Activated T-cell treated with anti-CD3 and anti-CD28 coated beads for 48 hours (primary cell): ENCODE measurements at places on chromosomes 16 and 17.

GRCh38 chr16:57941016-57941664 is 29.8 kb downstream of the CNGB1 start:
- DNase-seq: no peak

GRCh38 chr16:1028524-1029258 is 43.9 kb upstream of the SSTR5 start:
- DNase-seq: no peak

DNA sequence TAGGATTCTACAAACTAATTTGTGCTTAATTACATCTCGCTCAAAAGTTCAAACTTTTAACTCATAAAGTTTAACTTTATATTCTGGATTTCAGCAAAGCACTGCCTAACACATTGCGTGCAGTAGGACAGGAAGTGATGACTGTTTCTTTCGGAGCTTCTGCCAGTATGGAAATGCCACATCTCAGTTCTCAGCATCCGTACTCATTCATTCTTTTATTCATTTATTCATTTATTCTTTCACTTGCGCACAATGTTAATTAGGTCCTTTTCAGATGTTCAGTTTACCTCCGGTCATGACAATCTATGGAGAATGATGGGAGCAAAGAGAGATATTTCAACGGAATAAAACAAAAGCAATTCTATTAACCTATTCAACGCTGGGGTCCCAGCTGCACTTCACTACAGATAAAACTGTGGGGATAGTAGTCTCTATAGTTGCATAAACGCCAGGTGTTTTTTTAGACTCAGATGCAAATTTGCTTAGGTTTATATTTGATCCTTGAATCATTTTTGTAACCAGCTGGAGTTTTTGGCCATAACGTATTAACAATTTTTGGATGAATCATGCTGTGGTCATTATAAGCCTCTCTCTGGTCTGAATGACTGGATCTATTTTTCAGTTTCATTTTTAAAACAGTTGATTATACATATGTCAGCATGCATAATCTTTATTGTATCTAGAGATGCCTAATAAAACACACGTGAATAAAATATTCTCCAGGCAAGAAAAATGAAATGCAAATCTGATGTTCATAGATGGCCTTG is 143.9 kb downstream of the KCNJ2 start:
- no peak for DNase-seq

DNA sequence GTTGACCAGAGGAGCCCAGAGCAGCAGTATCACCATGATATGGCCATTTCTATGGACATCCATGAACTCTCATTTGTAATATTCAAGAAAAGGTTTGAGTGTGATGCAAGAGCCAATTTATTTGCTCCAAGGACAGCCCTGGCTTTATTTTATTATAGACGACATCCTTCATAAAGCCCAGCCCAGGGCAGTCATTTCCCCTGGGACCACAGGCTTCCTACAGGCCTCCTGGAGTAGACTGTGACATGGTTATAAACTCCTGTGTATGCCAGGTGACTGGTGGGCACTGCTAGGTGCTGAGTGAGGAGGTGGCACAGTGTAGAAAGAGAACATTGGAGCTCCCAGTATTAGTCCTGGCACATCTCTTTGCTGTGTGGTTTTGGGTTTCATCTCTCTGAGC is 120.9 kb downstream of the UTP18 start:
- no peak for DNase-seq

DNA sequence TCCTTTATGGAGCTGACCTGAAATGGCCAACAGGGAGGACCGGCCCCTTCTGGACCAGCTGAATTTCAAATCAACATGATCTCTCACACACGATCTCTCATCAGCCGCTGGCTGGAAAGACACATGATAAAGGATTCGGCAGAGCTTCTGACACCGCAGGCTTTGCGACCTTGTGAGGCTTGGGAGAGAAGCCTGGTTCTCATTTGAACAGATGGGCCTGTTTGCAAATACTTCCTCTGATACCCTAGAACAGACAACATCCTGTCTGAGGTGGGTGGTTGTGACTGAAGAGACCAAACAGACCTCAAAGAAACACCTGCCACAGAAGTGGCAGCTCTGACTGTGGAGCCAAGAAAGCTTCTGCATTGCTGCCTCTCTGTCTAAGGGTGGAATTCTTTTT is 77.9 kb upstream of the SDK2 start:
- no peak for DNase-seq

DNA sequence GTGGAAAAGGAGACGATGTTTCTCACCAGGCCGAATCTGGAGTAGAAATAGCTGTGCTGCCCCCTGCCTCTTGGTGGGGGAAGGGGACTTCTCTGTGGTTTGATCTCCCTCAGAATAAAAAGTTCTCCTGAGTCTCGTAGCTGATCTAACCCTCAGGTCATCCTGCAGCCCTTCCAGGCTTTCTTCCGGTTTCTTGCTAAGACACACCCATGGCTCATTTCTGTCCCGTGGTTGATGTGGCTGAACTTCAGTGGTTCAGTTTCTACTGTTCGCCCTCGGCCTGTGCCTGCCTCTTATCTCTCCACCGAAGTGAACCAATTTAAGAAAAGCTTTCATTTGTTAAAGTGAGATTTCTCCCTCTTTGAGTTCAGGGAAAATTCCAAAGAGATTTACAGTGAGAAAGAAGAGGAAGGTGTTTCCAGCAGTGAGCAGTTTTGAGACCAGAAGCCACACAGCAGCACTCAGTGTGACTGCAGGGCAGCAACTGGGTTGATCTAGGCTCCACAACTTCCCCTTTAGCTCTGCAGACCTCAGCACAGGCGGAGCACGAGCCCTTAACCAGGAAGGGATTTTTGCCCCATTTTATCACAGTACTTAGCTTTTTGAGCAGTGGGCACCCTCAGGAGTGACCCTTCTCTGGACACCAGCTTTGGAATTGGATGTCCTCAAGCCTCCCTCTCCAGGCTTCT is 34.9 kb upstream of the CACNG5 start:
- no peak for DNase-seq

- DNase-seq: no peak
These were observed 113.7 kb upstream of the DHX40 start for GRCh38 chr17:59451706-59452105.

DNA sequence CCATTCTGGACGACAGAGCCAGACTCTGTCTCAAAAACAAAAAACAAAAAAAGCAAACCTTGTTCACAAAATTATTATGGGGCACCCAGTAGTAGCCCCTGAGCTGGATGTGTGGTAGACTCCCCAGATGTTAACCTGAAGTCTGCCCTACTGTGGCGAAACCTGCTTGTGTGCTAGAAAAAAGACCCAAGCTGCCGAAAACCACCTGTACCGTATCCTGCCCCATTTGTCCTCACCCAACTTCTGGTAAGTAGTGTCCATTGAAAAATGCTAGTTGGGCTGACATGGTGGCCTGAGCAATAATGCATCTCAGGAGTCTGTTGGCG is 9.1 kb downstream of the RMI2 start:
- DNase-seq: no peak

GRCh38 chr17:31122746-31123145 is 28.0 kb downstream of the NF1 start:
- no peak for DNase-seq

DNA sequence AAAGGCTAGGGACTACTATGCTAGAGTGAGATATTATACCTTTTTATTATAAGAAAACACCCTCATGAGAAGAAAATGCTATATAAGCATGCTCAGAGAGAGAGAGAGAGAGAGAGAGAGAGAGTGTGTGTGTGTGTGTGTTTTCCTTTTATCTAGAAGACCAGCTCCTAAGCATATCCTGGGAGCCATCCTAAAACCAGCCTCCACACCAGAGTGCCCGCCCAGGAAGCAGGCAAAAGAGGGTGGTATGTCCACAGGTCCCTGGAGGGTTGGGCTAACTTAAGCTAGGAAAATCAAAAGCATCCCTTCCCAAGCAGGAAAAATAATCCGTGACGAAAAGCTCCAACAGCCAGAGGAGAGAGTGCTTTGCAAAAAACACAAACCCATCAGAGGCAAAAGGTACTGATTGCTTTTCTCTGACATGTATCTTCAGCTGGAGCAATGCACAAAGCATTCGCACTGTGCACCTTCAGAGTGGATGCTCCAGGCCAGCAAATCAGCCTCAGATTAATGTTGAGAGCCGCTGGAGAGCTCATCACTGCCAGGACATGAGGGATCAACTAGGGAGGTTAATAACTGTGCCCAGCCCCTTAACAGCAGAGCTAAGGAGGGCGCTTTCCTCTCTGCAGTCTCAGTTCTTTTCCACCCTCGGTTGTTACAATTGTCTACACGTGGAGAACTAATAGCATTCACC is 125.1 kb downstream of the SLC39A11 start:
- DNase-seq: no peak

DNA sequence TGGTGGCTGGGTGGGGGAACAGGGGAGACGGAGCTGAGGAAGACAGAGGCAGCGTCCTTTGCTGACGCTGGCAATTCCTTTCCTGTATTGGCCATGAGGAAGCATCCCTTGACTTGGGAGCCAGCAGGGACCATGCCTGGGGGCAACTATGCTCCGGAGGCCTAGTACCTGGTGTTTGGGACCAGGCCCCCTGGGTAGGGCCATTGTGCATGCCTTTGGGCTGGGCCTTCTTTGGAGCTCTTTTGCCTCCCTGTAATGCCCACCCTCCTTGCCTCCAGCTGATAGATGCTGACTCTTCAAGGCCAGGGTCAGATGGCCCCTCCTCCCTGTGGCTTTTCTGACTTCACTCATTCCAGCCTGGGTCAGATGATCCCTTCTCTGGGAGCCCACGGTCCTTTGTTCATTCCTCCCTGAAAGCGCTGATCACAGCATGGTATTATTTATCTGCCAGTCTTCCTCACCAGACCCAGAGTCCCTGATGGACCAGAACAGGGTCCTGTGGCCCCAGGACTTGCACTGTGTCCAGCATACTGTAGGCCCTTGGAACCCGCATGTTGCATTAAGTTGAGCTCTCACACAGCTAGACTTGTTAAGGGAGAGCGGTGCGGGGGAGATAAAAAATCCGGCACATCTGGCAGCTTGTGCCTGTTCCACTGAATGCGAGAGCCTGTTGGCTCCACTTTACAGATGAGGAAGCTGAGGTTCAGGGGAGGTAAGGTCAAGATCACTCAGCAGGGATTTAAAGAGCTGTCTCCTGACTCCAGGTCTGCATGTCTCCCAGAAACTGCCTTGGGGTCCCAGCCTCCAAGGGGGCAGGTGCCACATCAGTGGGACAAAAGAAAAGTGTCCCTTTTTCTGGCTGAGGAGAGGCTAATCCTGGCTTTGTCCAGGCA is 2.9 kb downstream of the STARD3 start:
- DNase-seq: no peak

DNA sequence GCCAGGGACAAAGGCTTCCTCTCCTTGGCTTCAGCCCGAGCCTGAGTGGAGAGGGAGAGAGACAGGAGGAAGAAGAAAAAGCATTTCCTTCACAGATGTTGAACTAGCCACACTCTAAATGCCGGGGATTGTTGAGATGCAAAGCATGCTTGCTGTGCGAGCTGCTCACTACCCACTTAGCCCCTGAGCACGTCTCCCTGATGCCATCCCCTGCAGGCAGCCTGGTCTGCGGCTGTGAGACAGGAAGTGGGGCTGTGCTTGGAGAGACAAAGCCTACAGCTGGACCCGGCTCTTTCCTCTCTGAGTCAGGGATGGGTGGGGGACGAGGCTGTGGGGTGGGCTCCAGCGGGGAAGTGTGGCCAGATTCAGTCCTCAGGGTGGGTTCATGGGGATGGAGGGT is 13.7 kb downstream of the WNT9B start:
- DNase-seq: no peak

- DNase-seq: no peak
These were observed 9.8 kb downstream of the RTN4RL1 start for GRCh38 chr17:2015314-2015713.

GRCh38 chr17:63316100-63316499 is 130.0 kb downstream of the CYB561 start:
- DNase-seq: no peak

DNA sequence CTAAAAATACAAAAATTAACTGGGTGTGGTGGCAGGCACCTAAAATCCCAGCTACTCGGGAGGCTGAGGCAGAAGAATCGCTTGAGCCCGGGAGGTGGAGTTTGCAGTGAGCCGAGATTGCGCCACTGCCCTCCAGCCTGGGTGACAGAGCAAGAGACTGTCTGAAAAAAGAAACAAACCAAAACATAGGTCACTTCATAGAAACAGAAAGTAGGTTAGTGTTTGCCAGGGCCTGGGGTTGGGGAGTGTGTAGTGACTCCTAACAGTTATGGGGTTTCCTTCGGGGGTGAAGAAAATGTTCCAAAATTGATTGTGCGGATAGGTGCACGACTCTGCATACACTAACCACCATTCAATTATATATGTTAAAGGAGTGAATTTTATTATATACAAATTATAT is 59.2 kb downstream of the ATP2C2 start:
- DNase-seq: no peak

DNA sequence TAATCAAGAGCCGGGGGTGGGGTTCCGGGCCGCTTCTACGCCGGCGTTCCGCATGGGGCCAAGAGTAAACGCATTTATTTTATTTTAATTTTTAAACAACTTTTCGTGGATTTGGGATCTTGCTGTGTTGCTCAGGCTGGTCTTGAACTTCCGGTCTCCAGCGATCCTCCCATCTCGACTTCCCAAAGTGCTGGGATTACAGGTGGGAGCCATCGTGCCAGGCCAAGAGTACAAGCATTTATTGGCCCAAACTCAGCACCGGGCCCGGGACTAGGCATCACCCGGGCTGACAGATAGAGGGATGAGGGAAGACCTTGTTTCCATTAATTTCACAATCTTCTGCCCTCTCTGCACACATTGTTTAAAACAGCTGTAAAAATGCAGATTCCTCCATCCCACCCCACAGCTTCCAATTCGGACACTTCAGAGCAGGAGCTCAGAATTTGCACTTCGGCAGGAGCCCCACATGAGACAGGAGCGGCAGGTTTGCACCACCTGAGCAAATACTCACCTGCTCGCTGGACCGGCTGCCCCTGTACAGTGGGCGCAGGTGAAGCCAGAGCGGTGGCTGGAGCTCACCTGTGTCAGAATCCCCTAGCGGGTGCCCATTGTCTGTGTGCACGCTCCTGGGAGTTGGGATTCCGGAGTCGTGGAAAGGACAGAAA is 663 bp upstream of the GINS2 start:
- DNase-seq: no peak

DNA sequence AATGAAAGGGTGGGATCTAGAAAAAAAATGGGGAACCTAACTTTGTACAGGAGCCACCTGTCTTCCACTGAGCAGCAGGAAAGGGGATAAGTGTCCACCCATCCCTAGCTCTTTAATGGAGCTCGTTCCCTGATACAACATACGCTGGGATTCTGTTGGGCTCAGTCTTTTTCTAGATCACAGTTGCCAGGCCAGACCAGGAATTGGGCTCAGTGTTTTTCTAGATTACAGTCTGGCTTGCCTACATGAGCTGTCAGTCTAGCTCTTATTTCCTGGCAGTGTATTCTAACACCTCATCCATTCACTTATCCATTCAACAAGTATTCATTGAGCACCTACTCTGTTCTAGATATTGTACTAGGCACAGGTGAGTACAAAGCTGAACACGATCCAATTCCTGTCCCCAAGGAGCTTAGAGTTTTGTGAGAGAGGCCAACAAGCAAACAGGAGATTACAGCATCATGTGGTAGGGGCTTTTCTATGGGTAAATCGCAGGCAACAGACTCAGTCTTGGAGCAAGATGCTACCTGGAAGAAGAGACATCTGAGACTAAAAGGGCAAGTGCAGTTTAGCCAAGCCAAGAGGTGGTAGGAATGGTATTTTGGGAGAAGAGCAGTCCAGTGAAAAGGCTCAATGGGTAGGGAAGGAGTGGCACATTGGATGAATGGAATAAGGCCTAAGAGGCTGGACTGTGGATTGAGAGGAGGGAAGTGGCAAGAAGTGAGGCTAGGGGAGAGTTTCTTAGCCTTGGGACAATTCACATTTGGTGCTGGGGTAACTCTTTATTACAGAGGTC is 138.0 kb upstream of the HS3ST2 start:
- no peak for DNase-seq

- DNase-seq: no peak
These were observed 26.1 kb upstream of the UBE2I start for GRCh38 chr16:1283296-1283695.

GRCh38 chr17:3875317-3875716 is 17.5 kb downstream of the CAMKK1 start:
- no peak for DNase-seq
